Right forelimb (tissue), 1 donor: ENCODE measurements at places on chromosomes 7 and 10.

- DNase-seq: no peak
These were observed 7.1 kb upstream of the FAM107B start for GRCh38 chr10:14781763-14782162.

GRCh38 chr7:66013938-66014337 lies 31.9 kb upstream of the GUSB start:
- no peak for DNase-seq

- no peak for DNase-seq
These were observed 11.8 kb upstream of the SLC18A3 start for GRCh38 chr10:49598164-49598856.

GRCh38 chr7:120927454-120928103 lies 23.0 kb upstream of the ING3 start:
- DNase-seq: no peak

DNA sequence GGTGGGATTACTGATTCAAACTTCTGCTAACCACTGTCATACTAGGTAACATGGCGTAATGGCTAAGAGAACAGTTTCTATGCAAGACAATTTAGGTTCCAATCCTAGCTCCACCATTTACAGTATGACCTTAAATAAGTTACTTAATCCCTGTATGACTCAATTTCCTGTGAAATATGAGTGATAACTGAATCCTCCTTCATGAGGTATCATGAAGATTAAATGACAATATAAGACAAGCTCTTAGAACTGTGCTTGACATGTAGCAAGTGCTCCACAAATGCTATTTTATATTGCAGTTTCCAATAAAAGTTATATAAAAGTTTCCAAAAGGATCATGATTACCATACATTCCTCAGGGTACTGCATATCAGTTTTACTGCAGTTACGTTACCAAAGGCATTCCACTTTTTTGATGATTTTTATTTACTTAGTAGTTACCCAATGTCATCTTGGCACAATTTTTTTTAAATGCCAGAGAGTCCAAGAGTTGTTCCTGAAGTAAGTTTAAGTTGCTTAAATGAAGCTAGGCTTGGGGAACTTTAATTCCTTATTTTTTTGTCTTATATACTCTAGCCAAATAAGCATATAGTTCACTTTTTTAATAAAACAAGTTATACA lies 7.1 kb downstream of the DOCK4 start:
- DNase-seq: no peak

GRCh38 chr7:7761340-7761973 lies 43.0 kb upstream of the RPA3 start:
- no peak for DNase-seq
